ENCODE measurements at places on chromosomes 1 and 21.

DNA sequence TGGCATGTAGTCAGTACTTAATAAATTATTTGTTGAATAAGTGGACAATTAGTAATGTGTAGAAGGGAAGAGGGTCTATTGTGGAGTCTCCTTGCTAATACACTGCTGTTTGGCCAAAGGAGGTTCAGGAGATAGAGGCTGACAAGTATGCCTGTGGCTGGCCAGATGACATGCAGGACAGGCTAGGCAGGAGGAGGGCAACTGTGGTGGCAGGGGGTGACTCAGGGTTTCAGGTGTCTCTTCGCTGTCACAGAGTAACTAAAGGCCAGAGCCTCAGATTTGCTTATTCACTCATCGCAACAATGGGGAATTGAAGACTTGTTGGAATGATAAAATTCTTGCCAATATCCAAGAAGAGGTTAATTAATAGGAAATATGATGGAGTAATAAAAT, 33.1 kb downstream of the THRAP3 start:
- DNase-seq: no peak

DNA sequence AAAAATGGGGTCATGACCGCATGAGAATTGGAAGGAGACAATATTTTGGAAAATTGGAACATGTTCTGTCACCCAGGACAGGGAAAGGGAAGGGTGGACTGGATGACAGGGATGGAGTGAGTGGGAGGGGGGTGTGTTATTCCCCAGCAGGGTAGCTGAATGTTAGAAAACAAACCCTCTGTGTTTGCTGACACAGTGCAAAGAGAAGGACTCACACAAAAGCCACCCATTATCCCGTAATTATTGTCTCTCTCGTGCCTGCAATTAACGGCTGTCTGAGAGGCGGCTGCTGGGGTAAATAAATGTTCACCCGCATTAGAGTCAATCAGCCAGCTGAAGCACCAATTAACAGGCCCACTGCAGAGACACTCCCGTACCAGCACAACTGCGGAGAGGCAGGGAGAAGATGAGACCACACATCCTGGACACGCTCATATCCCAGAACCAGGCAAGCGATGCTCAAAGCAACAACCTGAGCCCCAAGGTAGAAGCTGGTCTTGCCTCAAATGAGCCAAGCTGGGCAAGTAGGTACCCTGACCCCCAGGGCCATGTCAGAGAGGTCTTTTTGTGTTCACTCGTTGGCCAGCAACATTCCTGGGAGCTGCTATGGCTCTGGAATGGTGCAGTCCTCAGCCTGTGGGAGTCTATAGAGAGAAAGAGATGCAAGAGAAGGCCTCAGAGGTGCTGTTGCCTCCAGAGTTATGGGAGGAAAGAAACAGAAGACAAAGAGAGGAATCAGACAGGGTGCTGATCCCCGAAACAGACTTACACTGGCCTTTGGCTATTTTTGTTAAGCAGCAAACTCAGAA, 19.4 kb downstream of the PLEKHA6 start:
- DNase-seq: peak; percentile 84

GRCh38 chr1:216457356-216457755, 34.1 kb upstream of the USH2A start:
- no peak for DNase-seq

- DNase-seq: no peak
Observed at GRCh38 chr1:164440232-164440631, 118.8 kb upstream of the PBX1 start.
